Activated CD8-positive, alpha-beta memory T cell treated with anti-CD3 and anti-CD28 coated beads for 4 hours (primary cell): ENCODE measurements at places on chromosomes 3 and 15.

GRCh38 chr3:127860211-127860696 lies 37.9 kb upstream of the MGLL start:
- DNase-seq: no peak

DNA sequence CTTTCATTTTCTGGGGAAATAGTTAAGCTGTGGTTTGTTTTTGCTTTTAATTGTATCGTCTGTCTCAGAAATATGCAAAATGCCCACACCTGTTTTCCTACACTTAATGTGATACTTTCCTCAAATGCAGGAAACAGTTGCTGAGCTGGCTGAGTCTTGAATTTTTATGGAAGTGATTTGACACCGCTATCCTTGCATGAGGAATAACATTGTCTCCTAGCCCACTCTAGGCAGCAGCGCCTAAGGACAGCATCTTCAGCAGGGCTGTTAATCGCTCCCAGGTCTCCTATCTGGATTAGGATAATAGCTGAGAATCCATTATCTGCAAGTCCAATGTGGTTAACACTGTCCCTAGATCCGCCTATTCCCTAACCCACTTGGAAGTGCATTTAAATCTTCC lies 132.6 kb upstream of the NR2E3 start:
- no peak for DNase-seq

GRCh38 chr15:89379818-89380217 lies 45.2 kb upstream of the POLG start:
- no peak for DNase-seq

- no peak for DNase-seq
Observed at GRCh38 chr3:71710906-71711494, 14.2 kb downstream of the EIF4E3 start.

DNA sequence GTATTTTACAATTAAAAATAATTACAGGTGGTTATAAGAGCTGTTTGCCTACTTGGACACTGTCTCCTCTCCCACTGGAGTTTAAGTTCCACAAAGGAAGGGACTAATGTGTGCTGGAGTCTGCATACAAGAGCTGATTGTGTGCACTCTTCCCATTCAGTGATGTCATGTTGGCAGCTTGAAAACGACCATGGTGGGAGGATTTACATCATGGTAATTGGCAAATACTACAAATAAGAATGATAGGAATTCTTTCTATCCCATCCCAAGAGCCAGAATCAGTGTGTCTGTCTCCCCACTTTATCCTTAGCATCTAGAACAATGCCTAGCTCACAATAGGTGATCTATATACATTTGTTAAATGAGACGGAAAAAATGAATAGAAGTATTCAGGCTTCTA lies 14.1 kb downstream of the ITGA11 start:
- DNase-seq: no peak

DNA sequence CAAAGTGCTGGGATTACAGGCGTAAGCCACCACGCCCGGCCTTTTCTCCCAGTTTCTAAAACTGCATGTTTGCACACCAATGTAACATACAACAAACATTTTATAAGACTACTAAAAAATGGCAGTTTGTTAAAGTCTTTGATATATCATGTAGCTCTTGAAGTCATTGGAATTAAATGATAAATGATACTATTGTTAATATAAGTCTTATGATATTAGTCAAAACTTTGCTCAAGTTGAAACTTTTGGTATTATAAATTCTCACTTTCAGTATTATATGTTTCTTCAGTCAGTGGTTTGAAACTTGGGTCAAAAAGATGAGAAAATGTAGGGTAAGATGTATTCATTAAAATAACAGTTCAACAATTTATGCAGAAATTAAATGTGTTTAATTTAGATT lies 117.6 kb upstream of the TBL1XR1 start:
- DNase-seq: no peak
